Left ventricle myocardium inferior (tissue), 1 donor: ENCODE measurements at places on chromosomes 5 and 9.

DNA sequence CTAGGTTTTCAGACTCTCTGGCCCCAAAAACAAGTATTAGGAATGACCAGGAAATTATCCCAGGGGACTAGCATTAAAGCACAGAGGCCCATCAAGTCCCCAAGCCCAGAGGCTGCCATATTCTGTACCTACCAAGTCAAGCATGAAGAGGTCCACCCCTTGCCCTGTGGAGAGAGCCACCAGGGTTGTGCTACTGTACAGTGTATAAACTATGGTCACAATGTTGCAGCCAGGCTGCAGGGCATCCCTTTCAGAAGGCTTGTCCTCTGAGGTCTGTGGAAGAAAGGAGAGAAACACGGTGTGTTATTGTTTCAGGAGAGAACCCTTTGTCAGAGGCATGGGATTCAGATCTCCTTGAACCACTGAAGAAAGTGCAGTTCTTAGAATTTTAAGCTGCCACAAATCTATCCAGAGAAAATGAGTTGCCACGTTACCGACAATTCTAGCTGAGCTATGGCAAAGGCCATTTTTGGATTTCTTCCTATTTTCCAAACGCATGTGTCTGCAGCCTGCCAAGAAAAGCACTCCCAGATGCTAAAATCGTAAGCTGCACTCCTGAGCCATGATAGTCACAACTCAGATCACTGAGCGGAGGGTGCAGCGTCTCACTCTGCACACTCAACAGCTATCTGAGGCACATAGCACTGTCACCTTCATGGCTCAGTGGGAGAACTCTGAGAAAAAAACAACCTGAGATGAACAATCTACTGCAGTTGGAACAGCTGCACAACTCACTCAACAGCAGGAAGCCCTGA, 45.5 kb upstream of the SPATA31E1 start:
- no peak for DNase-seq

DNA sequence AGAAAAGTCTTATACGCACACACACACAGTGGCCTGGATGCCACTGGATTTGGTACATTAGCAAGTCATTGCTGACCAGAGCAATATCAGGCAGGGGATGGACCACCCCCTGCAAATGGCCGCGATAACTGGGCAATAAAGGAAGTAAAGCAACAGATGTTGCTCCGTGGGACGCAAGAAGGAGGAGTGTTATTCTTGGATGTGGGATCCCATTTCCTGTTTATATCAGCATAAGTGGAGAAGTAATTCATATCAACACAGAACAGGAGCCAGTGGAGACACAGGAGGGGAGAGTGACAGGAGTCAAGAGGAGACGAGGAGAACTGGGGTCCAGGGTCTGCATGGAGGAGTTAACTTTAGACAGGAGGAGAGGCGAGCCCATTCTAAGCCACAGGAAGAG, 18.4 kb downstream of the RUFY1 start:
- DNase-seq = no peak

- DNase-seq = no peak
These were observed 250.5 kb downstream of the DENND1A start for GRCh38 chr9:123679330-123679987.

DNA sequence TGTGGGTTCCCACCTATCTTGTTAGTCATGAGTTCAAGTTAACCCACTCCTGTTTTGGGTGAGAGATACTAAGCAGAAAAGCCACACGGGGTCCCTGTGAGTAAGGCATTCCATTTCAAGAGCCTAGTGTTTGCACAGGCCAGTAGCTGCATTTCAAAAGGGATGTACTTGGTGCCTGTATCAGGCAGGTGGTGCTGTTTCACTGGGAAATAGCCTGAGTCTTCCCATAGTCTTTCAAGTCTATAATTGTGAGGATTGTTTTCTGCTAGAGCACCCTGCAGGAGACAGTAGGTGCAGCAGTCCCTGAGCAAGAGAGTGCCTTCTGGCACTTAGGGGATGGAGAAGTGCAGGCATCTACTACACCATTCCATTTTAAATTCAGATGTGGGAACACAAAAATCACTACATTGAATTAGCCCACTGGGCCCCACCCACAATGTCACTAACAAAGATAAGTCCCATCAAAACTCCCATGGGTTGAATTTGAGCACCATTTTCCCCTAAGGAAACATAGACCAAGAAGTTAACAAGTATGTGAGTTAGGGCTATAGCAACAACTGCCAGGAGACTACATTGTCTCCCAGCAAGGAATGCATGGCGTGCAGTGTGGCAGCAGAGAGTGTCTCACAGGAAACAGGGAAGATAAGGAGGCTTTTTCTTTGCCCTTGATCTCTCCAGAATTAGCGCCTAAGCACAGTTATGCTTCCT, 263.2 kb downstream of the COX7C start:
- no peak for DNase-seq

DNA sequence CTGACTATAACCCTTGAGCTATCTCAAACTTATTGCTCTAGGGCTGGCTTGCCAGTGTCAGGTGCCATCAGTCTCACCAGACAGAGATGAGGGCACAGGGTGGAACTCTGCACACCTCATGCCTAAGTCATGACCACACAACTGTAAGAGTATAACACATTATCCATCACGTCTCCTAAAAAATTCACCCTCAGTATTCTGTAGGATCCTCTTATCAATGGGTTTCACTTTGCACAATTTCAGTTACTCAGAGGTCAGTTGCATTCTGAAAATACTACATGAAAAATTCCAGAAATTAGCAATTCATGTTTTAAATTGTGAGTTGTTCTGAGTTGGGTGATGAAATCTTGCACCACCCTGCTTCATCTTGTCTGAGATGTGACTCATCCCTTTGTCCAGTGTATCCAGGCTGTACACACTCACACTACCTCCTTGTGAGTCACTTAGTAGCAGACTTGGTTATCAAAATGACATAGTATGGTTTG, 690.9 kb upstream of the CDH18 start:
- no peak for DNase-seq

- DNase-seq = no peak
These were observed 329.4 kb downstream of the KIF4B start for GRCh38 chr5:155342956-155343355.

DNA sequence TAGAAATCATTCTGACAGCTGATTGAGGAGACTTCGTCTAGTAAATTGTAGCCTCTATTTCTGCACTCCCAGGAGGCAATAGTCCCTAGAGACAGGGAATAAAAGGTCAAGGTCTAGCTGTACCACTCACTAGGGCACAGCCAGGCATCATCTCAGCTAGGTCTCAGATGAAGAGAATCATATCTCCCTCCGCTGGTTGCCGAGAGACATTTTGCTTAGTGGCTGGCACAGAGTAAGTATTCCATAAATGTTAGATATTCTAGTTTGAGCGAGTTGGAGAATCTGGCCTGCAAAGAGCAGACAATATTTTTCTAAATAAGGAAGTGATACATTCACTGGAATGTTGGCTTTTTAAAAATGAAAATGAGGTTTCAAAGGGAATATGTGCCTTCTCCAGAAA, 180.4 kb upstream of the ACTBL2 start:
- no peak for DNase-seq

DNA sequence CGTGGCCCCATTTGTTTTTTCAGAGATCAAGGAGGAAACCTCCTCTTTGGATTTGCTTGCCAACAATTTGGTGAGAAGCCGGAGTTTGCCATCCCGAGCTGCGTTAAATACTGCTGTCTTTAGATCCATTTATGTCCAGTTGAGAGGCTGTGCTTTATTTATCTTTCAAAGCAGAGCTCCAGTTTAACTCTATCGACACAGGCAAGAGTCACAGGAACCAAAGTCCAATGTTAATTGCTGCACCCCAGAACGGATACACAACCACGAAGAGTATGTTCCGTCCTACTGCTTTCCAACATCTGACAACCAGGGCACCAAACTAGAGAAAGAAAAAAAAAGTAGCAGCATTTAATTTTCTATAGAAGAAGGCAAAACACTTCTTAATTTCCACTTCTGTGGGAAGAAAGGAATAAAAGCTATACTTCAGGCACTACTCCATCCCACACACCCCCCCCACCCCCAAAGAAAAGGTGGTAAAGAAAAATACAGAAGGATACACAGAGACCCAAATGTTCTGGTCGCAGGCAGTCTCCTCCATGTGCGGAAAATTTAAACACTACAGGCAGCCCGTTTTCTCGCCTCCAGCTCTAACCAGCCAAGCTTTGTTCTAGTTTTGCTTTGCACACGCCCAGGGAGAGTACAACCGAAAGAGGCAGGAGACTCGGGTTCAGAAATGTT, 1.1 kb downstream of the FEM1C start:
- no peak for DNase-seq

DNA sequence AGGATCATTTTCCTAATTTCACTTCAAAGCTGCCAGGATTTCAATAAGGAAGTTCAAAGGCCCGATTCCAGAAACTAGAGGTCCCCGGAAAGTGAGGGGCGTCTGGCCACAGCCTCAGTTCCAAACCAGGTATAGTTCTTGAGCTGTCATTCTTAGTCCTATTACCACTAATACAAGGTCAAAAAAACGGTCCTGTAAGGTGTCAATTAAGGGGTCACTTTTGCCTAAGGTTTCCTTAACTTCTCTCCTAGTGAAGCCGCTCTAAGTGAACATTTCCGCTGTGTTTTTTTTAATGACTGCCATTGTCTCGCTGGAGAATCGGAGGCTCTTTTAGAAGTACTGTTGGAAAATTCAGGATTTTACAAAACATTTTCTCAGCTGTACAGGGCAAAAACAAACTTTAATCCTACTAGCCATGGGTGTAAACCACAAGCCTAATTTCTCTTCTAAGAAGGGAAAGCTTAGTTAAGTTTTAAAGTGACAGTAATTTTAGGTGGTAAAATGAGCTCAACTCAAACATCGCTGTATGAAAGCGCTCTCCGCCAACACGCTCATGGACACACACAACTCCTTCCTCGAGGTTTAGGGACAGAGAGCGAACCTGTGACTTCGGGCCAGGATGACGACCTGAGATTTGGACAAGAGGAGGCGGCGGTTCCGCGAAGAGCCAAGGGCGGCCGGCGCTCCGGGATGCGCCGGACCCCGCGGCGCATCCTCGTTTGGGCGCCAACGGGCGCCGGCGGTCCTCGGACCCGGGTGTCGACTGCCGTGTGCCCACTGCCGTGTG, 76.7 kb upstream of the IFNE start:
- DNase-seq = no peak

DNA sequence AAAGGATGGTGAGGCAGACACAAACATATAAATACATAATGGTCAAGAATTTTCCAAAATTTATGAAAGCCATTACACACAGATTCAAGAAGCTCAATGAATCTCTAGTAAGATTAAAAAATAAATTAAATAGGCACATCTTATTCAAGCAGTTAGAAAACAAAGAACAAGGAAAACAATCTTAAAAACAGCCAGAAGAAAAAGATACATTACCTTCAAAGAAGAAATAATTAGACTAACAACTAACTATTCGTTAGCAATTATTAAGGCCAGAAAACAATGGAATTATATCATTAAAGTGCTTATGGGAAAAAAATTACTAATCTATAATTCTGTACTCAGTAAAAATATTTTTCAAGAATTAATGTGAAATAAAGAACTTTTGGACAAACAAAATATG, 593.1 kb downstream of the EBF1 start:
- no peak for DNase-seq

DNA sequence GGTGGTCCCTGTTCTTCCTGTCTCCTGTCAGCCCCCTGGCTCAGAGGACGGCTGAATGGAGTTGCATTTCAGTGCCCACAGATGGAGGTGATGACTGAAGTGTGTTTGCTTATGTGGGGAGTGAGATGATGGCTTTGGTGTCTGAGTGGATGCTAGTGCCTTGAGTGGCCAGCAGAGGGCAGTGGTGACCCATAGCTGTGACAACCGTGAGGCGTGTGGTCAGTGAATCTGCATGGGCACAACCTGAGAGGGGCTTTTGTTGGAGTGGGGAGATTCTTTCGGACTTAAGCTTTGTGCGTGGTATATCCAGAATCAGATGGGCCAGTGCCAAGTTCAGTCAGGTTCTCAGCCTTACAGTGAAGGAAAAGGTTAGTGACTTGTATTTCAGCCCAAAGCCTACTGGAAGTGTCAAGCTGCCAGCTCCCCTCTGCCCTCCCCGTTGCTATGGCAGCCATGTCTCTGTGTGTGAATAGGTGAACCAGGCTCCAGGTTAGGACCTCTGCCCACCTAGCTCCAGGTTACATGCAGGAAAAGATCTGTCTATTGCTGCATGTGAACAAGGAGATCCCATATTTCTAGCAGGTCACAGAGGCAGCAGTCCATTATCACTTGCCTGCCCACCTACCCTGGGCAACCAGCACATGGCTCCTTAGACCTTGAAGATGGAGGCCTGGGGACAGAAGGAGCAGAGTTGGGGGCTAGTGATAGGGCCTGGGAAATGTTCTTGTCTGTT, 14.7 kb upstream of the CXXC5 start:
- no peak for DNase-seq

- no peak for DNase-seq
These were observed 29.7 kb downstream of the CNOT6 start for GRCh38 chr5:180523629-180524466.
